ENCODE measurements at places on chromosomes 4 and X.

GRCh38 chr4:56874166-56874565 is 33.5 kb upstream of the REST start:
- peak; percentile 87 for DNase-seq

DNA sequence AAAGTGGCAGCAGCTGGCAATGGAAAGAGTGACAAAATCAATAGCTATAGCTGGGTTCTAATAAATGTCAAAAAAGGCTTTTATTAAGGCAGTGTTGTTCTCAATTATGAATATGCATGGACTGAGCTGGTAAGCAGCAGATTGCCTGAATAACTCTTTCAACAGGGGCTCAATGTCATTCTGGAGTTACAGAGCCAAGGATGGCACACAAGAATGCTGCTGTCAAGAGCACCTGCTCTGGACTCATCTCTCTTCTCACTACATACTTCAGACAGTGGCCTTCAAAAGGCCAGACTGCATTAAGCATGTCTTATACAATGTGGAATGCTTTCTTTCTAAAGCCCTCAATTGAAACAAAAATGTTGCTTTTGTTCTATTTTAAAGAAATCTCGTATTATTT is 351.4 kb downstream of the KLHL13 start:
- DNase-seq, result no peak

GRCh38 chr4:19888587-19888986 is 363.1 kb upstream of the SLIT2 start:
- DNase-seq, result no peak

DNA sequence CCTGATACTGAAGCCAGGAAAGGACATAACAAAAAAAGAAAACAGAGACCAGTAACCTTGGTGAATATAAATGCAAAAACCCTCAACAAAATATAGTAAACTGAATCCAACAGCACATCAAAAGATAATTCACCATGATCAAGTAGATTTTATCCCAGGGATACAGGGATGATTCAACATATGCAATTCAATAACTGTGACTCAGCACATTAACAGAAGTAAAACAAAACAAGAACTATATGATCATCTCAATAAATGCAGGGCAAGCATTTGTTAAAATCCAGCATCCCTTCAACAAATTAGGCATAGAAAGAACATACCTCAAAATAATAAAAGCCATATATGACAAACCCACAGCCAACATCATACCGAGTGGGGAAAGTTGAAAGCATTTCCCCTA is 112.0 kb downstream of the HHIP start:
- DNase-seq, result no peak

DNA sequence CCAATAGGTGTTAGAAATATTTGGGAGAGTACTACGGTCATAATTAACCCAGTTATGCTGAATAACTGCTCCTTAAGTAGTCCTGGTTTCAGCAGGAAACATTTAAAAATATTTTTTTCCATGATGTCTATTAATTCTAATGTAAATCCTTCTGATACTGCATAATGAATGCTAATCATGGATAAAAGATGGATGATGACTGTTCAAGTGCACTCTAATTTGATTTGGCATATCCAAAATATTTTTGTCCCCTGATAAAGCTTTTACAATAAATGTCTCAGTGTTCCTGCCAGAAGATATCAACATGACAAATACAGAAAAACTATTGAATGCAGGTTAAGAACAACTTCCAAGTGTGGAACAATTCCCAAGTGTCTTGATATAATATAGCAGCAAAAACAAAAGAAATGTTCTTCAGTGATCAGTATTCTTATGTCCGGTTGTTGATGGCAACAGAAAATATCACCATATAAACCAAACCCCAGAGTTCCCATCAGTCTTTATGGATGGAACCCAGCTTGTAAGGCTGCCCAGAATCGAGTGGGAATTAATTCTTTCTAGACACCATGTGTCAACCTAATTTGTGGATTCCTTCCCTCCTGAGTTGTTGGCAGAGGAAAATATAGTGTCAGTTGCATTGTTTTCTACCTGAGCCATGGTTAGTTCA is 205.4 kb upstream of the GK2 start:
- no peak for DNase-seq

DNA sequence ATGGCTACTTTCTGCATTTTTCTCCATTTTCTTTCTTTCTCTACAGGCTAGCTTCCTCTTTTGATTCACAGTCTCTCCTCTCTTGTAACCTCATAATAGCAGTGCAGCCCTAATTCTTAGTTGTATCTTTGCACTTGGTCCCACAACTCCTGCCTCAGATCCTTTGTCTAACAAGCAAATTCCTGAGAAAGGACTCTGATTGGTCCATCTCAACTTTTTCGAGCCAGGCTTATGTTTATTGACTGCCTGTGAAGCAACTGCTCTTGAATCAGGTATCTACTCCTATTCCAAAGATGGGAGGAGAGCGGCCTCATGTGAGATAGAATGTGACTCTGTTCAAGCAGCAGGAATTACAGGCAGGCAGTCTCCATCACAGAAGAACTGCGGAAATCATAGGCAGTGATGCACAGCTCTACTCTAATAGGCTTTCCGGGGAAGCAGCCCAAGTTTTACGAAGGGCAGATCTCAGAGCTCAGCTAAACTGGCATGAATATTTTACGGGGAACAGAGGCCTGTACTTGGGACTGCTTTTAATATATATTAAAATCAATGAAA is 123.5 kb downstream of the GABRB1 start:
- no peak for DNase-seq

DNA sequence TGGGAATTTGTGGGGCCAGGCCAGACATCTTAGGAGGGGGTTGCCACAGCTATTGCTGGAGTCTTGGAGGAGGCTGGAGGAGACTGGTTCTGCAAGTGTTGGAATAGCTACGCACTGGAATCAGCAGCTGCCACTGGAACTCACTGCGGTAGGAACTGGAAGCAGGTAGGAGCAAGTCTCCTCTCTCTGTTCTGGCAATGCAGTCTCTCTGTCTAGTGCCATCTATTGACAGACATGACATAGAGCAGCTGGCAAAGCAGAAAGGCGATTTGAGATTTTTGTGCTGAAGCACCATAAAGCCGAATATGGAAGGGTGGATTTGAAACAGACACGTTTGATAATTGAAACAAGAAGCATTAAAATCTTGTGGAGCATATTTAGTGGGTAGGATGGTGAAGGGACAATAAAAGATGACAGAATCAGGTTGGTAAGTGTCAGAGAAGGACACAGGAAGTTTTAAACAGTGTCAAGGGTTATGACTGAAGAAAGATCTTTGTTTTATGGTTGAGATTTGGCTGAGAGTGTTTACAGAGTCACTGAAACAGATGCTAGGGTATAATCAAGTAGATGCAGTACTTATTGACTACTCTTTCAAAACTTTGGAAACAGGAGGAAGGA is 23.5 kb upstream of the SYNPO2 start:
- DNase-seq, result peak; percentile 59

DNA sequence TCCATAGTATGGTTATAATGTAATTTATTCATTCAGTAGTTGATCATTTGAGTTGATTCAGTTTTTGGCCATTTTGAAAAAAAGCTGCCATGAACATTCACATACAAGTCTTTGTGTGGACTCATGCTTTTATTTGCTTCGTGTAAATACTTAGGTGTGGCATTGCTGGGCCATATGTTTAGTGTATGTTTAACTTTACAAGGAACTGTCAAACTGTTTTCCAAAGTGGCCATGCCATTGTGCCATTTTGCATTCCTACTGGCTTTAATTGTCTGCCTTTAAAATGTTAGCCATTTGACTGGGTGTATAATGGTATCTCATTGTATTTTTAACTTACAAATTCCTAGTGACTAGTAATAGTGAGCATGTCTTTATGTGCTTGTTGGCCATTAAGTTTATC is 8.8 kb downstream of the MTM1 start:
- no peak for DNase-seq

DNA sequence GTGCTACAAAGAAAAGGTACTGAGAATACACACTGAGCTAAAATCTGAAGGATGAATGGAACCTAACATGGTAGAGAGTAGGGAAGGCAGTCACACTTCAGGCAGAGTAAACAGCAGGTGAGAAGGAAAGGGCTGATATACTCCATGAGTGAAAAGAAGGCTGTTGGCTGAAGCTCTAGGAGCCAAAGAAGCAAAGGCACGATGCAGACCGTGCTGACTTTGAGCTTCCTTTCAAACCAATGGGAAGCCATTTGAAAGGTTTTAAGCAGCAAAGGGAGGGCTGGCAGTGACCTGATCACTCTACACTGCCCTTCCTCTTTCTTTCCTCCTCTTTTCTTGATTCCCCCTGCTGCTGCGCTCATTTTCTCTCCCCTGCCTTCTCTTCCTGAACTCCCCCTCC is 66.4 kb downstream of the TMEM154 start:
- DNase-seq, result no peak
